ENCODE measurements at places on chromosomes 6 and 20.

DNA sequence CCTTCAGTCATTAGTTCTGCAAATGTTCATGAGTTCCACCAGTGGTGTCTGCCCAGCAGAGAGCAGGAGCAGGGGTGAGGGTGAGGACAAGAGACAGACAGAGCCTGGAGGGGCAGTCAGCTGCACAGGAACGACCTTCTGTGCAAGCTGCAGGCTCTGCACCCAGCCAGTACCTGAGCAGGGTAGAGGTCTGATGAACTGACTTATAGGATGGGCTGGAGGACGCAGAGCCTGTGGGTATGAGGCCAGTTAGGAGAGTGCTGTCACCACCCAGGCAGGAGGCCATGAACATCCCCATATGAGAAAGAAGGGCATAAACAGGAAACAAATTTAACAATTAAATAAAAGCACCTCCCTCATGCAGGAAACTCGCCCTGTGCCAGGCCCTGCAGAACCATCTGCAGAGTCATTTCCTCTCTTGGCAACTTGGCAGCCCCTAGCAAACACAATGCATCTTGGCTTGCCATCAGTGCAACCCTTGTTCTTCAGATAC is 17.9 kb downstream of the C6orf15 start:
- DNase-seq, result no peak

- no peak for DNase-seq
Measured at GRCh38 chr6:81237226-81237625, 515.3 kb downstream of the TENT5A start.

- DNase-seq, result no peak
Measured at GRCh38 chr6:37669887-37670437, 27.7 kb downstream of the MDGA1 start.

GRCh38 chr6:131646249-131646670 is 9.2 kb downstream of the ENPP3 start:
- no peak for DNase-seq

DNA sequence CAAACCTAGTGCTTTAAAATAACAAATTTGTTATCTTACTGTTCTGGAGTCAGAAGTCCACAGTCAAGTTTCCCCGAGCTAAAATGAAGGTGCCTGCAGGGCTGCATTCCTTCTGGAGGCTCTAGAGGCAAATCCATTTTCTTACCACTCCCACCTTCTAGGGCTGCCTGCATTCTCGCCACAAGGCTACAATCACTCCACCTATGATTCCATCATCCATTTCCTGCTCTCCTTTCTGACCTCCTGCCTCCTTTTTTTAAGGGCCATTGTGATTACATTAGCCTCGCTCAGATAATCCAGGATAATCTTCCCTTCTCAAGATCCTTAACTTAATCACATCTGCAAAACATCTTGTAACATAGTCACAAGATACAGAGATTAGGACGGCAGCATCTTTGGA is 42.4 kb upstream of the SIRT5 start:
- no peak for DNase-seq

- DNase-seq, result no peak
Measured at GRCh38 chr20:59346061-59346460, 45.6 kb downstream of the EDN3 start.

DNA sequence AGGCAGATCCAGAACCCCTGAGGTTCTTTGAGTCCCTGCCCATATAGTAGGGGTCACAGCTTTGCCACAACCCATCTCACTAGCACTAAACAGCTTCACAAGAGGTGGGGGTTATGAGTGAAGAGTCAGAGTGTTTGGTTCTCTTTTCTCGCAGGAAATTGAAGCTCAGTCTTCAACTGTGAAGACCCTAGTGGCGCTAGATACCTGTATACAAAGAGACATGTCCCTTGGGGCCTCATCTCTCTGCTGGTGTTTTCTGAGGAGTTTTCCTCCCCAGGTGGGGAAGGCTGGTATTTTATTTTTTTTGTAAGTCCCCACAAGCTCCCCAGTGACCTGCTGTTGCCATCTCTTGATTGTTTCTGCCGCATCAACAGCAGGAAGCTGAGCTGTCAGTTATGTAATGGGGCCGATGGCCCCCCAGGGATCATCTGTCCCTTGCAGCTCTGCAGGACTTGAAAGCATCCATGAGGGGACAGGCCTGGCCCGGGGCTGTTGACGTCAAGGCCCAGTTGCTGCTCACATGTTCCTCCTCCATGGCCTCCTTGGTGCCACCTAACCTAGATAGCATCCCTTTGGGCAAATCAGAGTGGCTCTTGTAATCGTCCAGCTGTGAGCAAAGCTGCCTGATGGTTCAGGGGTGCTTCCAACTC is 23.1 kb downstream of the STK35 start:
- DNase-seq, result no peak

DNA sequence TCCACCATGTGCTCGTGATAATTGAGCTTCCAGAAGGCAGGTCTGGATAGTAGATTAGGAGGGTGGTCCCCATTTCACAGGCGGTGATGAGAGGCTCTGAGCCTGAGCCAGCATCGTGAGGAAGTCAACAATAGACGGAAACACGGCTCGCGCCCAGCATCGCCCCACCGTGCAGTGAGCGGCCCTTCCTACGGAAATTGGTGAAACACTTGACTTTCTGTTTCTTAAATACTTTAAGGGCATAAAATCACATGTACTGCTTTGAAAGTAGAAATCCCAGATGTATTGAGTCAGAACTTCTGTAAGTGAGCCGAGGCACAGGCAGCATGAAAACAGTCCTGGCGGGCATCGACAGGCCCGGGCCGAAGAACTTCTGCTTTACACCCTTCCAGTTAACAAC is 4.3 kb upstream of the KIF25 start:
- DNase-seq, result no peak

DNA sequence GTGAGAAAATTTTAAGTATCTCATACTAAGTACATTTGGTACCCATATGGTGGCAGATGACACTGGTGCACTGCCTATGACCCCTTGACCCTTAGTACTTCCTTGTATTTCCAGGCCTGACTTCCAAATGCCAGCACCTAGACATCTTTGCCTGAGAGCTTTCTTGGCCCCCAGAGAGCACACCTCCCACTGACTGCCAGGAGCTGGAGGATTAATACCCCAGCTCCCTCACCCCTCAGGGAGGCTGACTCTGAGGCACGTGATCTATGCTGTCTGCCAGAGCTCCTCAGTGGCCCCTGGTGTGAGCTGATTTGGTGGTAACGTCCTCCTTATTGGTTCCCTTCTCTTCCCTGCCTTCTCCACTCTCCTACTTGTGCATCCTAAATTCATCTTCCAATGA is 38.0 kb downstream of the BFSP1 start:
- DNase-seq, result no peak

DNA sequence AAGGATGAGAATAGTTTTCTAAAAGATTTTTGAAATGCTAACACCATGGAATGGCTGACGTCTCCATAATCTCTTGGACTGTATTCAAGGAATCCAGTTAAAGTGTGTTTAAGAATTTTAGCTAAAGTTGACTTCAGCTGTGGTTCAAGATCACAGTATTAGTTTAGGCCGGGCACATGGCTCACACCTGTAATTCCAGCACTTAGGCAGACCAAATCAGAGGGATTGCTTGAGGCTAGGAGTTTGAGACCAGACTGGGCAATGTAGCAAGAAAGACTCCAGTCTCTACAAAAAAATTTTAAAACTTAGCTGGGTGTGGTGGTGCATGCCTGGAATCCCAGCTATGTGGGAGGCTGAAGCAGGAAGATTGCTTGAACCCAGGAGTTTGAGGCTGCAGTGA is 68.2 kb downstream of the RFPL4B start:
- no peak for DNase-seq

- no peak for DNase-seq
Measured at GRCh38 chr6:16651871-16652270, 109.4 kb downstream of the ATXN1 start.

DNA sequence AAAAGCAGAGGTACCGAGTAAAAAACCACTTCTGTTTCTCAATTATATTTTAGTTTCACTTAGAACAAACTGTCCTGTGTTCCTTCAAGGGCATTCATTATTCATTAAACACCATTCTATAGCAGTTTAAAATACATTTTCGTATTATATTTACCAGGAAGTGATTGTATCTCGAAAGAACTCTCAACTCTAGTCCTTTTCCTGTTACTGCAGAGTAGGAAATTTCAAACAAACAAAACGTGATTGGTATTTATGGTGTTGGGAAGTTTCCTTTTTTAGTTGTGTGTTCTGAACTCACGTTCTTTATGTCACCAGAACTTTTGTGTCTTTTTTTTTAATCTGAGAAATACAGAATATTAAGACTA is 139.5 kb upstream of the BTBD3 start:
- DNase-seq, result no peak

DNA sequence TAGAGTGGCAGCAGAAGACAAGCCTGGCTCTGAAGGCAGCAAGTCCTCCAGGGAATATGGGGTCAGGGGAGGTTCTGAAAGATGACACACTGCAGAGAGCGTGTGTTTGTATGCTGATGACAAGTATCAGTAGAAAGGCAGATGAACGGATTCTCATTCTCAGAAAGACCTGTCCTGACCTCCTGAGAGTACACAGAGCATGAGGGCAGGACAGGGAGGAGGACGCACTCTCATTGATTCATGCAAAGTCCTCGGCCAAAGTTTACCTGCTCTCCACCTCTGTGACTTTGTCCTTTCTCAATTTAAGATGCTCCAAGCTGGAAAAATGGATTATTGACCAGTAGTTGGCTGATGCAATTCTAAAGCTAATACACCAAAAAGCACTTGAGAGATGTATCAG is 156.7 kb downstream of the LPA start:
- DNase-seq, result no peak

- no peak for DNase-seq
Measured at GRCh38 chr6:148790817-148791216, 44.0 kb downstream of the UST start.

DNA sequence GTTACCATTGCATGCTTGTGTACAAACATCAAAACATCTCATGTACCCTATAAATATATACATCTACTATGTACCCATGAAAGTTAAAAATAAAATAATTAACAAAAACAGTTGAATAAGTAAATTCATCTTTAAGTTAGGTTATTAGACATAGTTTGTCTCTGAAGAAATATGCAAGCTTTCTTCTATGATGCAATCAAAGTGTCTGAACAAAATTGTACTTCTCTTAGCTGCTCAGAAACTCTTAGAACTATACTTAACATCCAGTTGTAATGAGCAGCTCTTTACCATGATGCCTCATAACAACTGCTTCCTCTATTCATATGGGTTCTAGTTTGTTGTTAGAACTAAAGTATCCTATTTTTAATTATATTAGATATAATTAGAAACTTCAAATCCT is 5.9 kb downstream of the VNN1 start:
- no peak for DNase-seq

DNA sequence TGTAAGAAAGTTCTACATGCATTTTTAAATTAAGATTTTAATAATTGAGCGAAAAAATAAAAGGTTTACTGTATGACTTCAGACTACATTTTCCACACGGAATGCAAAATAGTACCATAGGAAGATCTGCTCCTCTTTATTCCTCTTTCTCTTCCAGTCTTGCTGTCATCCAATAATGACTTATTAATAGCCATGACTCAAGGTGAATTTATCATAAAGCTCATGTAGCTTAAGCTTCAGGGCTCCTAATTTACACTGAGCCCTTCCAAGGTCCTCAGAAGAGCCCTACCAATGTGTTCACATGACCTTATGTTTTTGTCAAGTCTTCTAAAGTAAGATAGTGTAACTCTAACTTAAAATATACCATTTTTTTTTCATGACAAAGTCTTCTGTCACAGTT is 510.1 kb downstream of the PHF3 start:
- no peak for DNase-seq

GRCh38 chr20:48171071-48171470 is 385.8 kb upstream of the SULF2 start:
- DNase-seq, result no peak

GRCh38 chr20:14562981-14563380 is 225.6 kb upstream of the FLRT3 start:
- no peak for DNase-seq

GRCh38 chr6:158816803-158817727 is 2.1 kb downstream of the EZR start:
- DNase-seq, result no peak

- no peak for DNase-seq
Measured at GRCh38 chr6:78916411-78916810, 49.1 kb downstream of the IRAK1BP1 start.

DNA sequence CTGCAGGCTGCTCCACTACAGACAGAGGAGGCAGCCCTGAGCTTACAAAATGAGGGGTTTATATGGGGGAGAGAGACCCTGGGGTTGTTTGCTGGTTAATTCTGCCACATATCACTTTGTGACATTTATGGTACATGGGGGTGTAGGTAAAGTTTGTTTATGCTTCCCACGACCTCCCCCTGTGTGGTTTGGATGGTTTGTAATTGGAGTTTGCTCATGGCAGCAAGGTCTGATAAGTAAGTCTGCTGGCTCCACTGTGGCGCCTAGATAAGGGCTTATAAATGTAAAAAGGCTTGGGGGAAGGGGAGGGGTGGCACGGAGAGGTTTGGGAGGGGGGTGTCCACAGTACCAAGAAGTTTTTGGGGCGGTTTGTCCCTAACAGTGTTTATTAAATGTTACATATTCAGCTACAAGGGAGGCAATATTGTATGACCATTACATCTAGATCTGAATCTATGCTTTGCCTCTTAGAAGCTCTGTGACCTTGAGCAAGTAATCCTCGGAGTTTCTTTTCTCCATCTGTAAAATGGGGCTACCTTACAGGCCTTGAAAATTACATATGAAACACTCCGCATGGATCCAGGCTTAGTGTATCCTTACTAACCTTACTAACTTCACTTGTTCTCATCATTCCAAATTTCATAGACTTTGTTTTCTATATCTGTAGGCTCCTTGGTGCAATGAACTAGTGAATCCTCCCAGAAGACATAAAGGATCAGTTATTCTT is 204.8 kb upstream of the NOX3 start:
- no peak for DNase-seq

DNA sequence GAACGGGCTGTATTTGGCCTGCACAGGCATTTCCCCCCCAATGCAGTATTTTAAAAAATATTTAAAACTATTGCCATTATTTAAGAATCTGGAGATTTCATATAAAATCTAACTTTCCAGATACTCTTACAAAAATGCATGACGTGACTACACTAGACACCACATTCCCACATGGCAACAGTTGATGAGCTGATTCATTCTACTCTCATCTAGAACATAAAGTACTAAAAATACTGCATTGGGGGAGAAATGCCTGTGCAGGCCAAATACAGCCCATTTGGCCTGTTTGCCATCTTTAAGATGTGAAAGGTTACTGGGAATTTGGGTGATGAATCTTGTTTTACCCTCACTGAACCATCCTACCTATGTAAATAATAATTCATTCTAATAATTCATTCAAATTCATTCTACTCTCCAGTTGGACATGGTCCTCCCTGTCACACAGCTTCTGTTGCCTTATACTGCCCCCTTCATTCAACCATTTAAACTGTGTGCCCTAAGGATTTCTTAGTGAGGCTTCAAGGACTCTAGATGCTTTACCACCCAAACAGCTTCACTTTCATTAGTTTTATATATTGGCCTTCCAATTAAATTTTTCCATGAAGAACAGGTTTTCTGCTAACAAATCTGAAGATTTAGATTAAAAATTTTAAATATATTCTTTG is 6.9 kb upstream of the ZSCAN16 start:
- DNase-seq, result no peak

GRCh38 chr6:132401618-132402285 is 477 bp upstream of the MOXD1 start:
- DNase-seq, result no peak
